ENCODE measurements at places on chromosomes 12 and 14.

DNA sequence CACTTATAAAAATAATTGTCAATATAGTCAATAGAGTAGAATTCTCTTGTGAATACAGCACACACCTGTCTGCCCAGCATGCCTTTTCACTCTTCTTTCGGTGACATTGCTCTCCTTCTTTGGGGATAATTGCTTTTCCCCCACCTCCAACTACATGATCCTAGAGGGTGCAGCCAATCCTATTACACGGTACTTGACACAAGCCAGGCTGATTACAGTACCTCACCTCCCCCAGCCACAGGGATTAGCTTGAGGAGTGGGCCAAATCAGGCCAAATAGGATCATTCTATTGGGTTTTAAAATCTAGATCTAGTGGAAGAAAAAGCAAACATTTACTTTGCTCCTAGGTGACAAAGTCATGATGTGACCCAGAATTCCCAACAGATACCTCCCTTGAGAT is 16.8 kb upstream of the NFYB start:
- DNase-seq = no peak

- peak; percentile 67 for DNase-seq
Observed at GRCh38 chr12:111404362-111405148, 1.2 kb upstream of the SH2B3 start.

- DNase-seq = no peak
Observed at GRCh38 chr12:64500394-64500793, 48.5 kb downstream of the TBK1 start.

GRCh38 chr14:105336477-105337287 is 22.1 kb downstream of the PACS2 start:
- DNase-seq = no peak

DNA sequence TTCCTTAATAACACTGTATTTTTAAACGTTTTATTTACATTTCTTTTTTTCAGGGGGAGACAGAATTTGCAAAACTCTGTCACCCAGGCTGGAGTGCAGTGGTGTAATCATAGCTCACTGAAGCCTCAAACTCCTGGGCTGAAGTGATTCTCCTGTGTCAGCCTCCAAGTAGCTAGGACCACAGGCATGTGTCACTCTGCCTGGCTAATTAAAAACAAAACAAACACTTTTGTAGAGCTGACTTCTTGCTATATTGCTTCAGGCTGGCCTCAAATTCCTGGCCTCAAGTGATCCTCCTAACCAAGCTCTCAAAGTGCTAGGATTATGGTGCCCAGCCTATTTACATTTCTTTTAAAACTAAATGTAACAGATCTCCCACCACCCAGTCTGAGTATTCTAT is 12.7 kb downstream of the CPSF6 start:
- peak; percentile 49 for DNase-seq

DNA sequence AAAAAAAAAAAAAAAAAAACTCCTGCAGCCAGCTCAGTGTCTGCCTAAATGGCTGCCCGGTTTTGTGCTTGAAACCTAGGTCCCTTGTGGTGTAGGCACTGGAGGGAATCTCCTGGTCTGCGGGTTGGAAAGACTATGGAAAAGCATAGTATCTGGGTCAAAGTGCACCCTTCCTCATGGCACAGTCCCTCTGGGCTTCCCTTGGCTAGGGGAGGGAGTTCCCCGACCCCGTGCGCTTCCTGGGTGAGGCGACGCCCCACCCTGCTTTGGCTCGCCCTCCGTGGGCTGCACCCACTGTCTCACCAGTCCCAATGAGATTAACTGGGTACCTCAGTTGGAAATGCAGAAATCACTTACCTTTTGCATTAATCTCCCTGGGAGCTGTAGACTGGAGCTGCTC is 14.3 kb downstream of the PTCSC3 start:
- no peak for DNase-seq

GRCh38 chr14:31261859-31262731 is 54.5 kb upstream of the HECTD1 start:
- peak; percentile 80 for DNase-seq

GRCh38 chr14:53836551-53836950 is 120.1 kb downstream of the BMP4 start:
- DNase-seq = no peak

- no peak for DNase-seq
Observed at GRCh38 chr14:88078525-88078924, 73.6 kb downstream of the GPR65 start.

DNA sequence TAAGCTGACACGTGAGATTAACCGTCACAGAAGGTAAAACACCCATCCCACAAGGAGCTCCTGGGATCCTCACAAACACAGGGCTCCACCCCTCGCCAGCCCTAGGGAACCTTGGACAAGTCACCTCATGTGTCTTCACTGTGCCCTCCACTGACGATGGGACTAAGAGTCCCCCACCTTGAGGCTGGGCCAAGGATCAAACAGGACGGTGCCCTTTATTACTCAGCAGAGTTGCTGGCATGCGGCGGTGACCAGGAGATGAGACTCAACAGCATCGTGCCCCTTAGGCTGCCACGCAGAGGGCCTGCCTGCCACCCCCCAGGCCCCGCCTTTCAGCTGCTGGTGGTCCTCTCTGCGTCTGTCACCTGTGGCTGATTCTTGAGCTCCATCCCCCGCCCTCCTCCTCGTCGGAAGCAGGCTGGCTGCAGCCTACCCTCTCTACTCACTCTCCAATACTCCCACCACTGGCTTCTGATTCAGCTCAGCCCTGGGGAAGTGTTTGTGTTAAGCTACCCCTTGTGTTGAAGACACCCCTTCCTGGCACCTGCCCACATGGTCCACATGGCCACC is 105.2 kb downstream of the DICER1 start:
- no peak for DNase-seq

- no peak for DNase-seq
Observed at GRCh38 chr14:103021684-103022001, 35.7 kb downstream of the CDC42BPB start.

GRCh38 chr12:44788731-44789130 is 87.4 kb downstream of the NELL2 start:
- no peak for DNase-seq

- DNase-seq = no peak
Observed at GRCh38 chr14:53880761-53881160, 75.9 kb downstream of the BMP4 start.

DNA sequence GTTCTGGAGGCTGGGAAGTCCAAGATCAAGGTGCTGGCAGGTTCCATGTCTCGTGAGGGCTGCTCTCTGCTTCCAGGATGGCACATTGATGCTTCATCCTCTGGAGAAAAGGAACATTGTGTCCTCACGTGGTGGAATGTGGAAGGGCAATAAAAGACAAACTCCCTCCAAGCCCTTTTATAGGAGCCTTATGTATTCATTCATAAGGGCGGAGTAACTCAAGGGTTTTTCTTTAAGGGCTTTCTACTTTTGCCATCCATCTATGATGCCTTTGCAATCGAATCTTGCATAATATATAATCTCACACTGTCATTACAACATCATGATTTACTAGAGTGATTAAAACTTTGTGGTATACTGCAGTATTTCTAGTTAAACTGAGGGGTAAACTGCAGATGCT is 132.7 kb upstream of the DDHD1 start:
- no peak for DNase-seq

DNA sequence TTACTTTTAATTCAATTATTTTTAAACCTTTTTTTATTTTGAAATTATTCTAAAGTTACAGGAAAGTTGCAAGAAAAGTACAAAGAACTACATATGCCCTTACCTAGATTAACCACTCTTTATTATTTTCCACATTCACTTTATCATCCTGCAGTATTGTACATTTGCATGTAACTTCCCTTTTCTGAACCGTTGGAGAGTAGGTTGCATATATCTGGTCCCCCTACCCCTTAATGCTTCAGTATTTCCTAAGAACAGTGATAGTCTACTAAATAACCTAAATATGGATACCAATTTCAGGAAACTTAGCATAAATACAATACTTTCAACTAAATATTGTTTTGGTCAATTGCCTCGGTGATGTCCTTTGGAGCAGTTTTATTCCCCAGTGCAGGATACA is 15.0 kb downstream of the G2E3 start:
- DNase-seq = no peak

- no peak for DNase-seq
Observed at GRCh38 chr12:96571101-96571862, 81.9 kb downstream of the CFAP54 start.

- DNase-seq = no peak
Observed at GRCh38 chr12:97093187-97093683, 186.2 kb downstream of the NEDD1 start.

- DNase-seq = no peak
Observed at GRCh38 chr14:64244279-64244678, 49.9 kb downstream of the ESR2 start.

DNA sequence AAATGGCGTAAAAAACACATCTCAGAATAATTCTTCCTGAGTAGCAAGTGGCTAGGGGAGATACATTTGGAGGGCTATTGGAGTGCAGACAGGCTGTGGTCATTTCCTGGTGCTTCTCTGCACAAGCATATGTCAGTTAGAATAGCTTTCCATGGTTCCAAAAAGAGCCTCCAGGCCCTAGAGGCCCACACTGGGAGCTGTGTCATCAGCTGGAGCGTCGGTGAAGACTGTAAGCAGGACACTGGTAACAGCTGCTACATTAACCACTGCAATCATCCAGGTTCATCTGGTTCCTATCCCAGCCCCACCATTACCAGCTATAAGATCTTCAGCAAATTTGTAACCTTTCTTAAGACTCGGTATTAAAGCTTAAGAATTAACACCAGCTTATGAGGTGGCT is 31.7 kb upstream of the APPL2 start:
- DNase-seq = no peak

- DNase-seq = no peak
Observed at GRCh38 chr12:94263011-94263811, 114.8 kb downstream of the PLXNC1 start.

DNA sequence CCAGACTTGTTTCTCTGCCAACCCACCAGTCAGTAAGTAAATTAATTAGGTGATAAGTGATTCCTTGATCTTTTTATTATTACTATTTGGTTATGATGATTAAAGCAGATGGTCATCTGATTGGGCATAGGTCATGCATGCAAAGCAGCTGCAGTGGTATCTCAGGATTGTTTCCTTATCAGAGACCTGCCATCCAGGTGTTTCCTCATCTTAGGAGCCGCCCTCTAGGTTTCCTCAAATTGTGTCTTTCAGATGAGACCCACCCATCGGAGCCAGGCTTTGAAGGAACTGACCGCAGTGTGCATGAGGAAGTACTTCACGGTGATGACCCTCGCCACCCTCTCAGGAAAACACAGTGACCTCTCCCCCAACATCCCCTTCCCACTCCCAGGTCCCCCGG is 63.3 kb downstream of the ZFP36L1 start:
- no peak for DNase-seq

- DNase-seq = no peak
Observed at GRCh38 chr14:67573228-67574010, 26.6 kb downstream of the PIGH start.

- peak; percentile 90 for DNase-seq
Observed at GRCh38 chr12:10214136-10214894, 1.6 kb downstream of the GABARAPL1 start.

DNA sequence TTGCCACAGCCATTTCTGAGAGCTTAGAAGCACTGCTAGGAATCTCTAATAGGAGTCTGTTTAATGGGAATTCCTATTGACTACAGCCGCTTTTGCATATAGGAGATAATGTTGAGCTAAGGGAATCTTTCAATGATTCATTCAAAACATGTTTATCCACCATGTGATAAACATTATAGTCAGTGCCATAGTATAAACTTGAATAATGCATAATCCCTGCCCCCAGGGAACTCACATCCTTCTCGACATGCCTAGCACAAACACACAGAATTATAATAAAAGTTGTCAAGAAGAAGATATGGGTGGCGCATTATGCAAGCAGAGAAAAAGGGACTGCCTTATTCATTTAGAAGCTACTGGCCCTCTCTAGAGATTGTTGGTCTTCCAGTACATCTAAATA is 248.0 kb downstream of the DAD1 start:
- DNase-seq = no peak

- no peak for DNase-seq
Observed at GRCh38 chr12:56434828-56435227, 14.4 kb downstream of the TIMELESS start.

GRCh38 chr12:41409628-41410027 is 221.5 kb downstream of the PDZRN4 start:
- no peak for DNase-seq

- no peak for DNase-seq
Observed at GRCh38 chr12:16474801-16475200, 127.4 kb downstream of the MGST1 start.

- DNase-seq = no peak
Observed at GRCh38 chr12:59787610-59788009, 191.8 kb downstream of the SLC16A7 start.

DNA sequence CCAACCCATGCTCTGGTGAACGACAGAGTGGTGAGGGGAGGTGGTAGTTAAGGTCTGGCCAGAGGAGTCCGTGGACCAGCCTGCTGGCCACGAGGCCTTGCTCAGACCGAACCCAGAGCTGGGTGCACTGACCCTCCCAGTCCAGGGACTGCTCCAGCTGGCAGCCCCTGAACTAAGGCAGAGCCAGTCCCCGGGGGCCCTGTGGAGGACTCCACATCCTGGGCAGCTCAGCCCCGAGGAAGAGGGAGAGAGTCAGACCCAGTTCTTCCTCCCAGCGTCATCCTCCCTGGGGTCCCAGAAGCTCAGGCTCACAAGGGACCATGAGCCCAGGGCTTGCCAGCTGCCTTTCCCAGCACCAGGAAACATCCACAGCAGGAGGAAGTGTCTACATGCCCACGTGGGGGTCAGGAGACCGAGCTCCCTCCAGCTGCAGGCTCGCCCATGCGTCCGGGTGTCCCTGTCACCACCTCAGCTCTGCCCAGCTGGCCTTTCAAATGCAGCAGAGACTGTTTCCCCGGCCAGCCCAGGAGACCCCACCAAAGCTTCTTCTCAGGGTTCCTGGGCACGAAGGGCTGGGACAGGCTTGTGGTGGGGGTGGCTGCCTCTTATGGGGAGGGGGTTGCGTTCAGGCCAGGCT is 194.4 kb downstream of the KIF26A start:
- no peak for DNase-seq

- no peak for DNase-seq
Observed at GRCh38 chr12:102959391-102959790, 1.9 kb downstream of the ASCL1 start.

DNA sequence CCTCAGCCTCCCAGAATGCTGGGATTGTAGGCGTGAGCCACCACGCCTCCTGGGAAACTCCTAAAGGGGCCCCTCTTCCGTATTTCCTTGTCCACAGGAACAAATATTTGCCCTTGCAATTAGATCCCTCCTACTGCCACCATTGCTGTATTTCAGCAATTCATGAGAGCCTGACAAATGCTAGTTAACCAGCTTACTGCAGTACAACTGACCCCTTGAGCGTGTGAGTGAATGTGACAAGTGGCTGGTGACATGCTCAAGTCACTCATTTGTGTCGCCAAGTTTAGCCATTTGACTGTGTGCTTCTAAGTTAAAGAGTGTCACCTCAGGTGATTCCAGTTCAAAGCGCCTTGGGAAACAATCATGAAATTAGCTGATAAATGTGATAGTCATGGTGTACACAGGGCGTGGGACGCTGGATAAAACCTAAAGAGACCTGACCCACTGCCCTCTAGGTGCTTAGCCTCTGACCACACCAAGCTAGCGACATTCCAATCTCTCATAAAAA is 56.1 kb upstream of the MAP1LC3B2 start:
- no peak for DNase-seq

GRCh38 chr12:132662901-132663755 is 24.0 kb downstream of the POLE start:
- no peak for DNase-seq

- peak; percentile 67 for DNase-seq
Observed at GRCh38 chr12:124259154-124260066, 35.5 kb upstream of the RFLNA start.
